ENCODE measurements at places on chromosomes 12 and 14.

GRCh38 chr12:125166041-125166440 lies 100.8 kb downstream of the AACS start:
- DNase-seq, result no peak

- no peak for DNase-seq
Observed at GRCh38 chr12:8453021-8453513, 2.7 kb upstream of the CLEC6A start.

- no peak for DNase-seq
Observed at GRCh38 chr14:67705211-67705610, 3.5 kb downstream of the RDH12 start.

GRCh38 chr12:80939231-80939950 lies 1.7 kb upstream of the LIN7A start:
- DNase-seq, result no peak

DNA sequence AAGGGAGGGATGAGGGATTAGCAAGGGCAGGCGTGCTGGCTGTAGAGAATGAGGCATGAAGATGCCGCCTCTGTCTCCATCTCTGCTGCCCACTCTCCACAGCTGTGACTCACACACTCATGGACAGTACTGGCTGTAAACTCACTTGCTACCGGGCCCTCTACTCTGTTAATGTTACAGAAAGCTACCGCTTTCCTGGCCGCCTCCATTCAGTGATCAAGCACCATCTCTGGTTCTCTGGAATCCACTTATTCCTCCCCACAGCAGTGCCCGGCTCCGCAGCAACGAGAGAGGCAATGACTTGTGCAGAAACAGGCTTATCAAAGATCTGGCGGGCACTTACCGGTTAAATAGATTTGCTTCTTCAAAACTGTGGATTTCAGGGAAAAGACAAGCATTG lies 34.8 kb downstream of the AMN start:
- no peak for DNase-seq

DNA sequence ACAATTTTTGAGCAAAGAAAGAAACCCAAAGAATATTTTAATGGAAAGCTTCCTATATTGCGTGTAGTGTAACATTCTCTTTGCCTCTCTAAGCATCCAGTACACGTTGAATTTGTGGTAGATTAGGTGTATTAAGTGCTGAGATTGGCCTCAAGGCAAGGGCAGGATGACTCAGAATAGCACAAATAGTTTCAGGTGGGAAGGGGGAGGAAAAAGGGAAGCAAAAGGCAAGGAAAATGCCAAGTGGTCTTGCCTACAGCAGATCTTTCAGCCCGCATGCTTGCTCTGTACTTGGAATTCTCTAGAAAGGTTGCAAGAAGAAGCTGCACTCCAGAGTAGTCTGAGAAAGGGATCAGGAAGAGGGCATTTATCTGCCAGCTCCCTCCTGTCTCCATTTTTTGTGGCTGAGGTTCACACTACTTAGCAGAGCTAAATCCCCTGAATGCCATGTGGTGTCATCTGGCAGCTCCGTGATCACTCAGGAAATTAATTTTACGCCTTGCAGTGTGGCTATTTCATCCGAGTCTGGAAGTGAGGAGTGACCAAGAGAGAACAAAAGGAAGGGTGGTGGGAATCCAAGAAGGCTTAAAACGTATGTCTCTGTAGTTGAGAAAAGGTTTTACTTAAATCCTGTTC lies 28.5 kb downstream of the CDKN1B start:
- no peak for DNase-seq

DNA sequence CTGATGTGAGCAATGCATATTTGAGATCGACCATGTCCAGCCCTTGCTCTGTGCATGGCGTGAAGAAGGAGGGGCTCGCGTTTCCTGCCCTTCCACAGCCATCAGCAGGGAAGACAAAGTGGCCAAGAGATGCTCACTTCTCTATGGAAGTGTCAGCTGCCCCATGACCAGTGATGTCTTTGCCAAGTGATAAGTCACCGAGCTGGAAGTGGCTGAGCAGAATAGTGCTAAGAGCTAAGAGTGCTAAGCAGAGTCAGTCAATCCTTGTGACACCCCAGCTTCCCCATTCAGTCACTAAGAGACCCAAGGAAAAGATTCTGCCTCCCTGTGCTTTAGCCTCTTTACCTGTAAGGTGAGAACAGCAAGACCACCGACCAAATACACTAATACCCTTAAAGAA lies 50.5 kb upstream of the CEP83 start:
- DNase-seq, result no peak

DNA sequence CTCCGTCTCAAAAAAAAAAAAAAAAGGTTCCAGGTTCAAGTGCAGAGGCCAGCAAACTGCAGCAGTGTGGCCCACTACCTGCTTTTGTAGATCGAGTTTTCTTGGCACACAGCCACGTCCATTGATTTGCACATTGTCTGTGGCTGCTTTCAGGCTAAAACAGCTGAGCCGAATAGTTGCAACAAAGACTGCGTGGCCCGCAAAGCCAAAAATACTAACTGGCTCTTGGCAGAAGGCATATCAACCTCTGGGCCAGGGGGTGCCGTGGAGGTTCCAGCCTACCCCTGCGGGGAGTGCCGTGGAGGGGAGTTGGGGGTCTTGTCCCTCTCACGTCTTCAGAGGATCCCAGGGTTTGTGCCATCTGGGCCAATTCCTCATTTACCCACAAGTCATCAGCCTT lies 170.1 kb downstream of the ADGRD1 start:
- no peak for DNase-seq

- no peak for DNase-seq
Observed at GRCh38 chr14:96233661-96234060, 22.3 kb upstream of the BDKRB1 start.

DNA sequence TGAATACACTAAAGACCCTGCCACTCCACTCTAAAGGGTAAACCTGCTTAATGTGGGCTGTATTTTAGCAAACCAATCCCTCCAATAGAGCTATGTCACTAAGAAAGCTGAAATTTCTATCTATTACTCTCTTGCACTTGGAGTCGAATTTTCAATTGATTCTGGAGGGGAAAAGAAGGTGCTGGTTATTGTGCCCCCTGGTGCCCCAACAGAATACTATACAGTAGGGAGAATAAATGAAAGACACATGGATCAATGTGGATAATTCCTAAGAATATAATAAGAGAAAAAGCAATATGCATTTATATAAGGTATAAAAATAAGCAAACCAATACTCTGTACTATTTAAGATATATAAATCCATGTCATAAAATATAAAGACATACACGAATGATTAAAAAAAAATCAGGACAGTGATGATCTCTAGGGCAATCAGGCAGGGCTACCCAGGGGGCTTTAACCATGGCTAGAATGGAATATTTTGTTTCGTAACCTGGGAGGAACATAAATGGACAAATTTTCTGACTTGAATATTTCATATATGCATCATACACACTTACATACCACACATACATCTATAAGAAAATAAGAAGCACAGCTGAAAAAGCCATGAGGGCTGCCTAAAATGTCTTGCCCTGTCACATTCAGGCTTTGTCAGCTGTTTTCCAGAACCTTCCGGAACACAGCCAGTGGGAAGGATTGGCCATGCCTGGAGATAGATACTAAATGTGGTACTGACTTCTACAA lies 54.4 kb downstream of the EFCAB11 start:
- DNase-seq, result no peak

DNA sequence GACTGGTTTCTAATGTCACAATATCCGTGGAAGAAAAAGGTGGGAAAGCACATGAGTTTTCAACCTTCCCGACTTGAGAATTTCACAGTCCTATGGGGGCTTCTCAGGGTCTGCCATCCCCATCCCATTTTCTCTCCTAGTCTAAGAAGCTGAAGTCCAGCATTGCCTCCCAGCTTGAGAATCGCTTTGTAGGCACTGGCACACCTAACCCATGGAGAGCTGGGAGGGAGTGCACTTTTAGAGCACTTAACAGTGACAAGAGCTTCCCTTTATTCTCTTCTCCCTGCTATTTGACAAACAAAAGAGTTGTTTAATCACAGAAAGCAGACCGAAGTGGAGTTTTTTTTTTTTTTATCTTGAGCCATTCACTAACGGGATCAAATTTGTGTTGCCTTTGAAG lies 22.8 kb upstream of the SRRM4 start:
- DNase-seq, result no peak

DNA sequence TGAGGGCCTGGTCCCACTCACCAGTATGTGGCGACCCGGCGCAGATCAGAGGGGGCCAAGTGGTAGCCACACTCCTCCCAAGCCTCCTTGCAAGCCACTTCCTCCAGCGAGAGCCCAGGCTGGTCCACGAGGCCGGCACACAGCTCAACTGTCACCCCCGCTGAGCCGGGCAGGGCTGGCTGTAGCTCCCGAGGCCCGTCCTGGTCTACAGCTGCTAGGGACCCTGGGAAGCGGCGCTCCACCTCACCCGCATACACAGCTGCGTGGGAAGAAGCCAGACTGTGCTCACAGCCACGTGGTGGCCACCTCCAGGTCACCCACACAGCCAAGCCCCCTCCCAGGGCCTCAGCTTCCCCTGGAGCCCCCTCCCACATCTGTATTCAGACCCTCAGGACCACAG lies 4.6 kb downstream of the NUDT14 start:
- DNase-seq, result no peak
